ENCODE measurements at places on chromosomes 11 and 22.

GRCh38 chr22:29630987-29631386 is 27.6 kb downstream of the NF2 start:
- DNase-seq = no peak

DNA sequence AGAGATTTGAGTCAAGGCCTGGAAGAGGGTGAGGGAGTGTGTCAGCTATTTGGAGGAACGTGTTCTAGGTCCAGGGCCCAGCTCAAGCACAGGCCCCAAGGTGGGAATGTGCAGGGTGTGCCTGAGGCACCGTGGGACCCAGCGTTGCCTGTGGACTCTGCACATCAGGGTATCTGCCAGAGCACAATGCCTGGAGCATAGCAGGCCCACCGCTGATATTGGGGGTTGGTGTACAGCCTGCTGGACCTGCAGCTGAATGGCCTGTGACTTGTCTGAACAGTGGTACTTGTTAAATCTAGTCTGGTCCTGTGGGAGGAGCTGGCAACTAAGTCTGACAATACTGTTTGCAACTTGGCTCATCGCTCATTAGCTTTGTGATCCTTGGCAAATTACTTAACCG is 131.7 kb downstream of the GRIK4 start:
- no peak for DNase-seq

DNA sequence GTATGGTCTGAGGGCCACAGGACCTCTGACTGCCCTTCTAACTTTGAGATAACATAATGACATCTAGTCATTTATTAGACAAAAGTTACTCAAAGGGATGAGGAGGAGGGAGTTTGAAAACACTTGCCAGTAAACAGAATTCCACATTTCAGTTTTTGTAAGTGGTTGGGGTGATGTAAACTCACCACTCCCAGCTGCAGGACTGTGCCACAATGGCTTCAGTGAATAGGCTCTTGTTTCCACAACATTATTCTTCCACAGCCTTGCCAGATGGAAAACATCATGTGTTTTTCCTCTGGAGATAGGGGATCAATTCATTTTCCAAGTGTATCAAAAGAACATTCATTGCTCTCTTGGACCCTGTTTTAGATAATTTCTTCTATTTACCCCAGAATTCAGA is 147.2 kb upstream of the BDNF start:
- DNase-seq = no peak

GRCh38 chr11:76238551-76238950 is 32.2 kb upstream of the WNT11 start:
- no peak for DNase-seq

DNA sequence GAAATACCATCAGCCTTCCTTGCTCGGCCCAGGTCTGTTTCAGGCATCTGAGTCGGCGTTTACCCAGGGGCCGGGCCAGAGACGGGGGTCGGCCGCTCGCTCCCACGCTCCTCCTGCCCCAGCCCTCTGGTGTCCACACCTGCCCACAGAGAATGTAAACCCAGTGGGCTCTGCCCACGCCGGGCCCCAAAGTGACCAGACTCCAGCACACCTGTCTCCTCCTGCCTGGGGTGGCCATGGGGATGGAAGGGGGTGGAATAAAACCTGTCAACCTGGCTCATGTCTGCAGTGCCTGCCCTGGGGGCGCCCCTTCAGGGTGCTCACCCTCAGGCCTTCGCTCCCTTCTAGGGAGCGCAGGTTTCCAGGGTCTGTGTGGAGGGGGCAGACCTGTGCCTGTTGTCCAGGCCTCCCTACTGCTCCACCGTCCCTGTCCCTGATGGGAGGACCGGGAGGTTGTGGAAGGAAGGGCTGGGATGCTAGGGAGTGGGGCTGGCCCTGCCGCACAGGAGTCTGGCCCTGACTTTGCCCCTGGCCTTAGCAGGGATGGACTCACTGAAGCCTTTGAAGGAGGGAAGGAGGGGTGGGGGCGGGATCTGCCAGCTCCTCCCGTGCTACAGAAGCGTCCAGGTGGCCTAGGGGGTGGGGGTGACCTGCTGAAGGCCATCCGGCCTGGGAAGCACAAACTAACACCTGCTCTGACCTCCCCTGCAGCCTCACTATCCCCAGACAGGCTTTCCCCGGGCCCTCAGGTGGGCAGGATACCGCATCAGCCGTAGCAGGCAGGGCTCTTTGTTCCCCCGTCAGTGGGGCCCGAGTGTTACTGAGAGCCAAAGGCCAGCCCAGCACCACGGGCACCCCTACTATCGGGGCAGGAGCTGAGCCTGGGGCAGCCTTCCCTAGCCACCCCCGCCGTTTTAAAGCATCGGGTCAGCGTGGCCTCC is 14.7 kb upstream of the ARHGAP8 start:
- no peak for DNase-seq

GRCh38 chr11:86186386-86186785 is 58.2 kb upstream of the EED start:
- no peak for DNase-seq

- no peak for DNase-seq
Observed at GRCh38 chr11:130477586-130478203, 29.2 kb downstream of the ADAMTS15 start.

- DNase-seq = no peak
Observed at GRCh38 chr11:30364139-30364836, 41.4 kb downstream of the ARL14EP start.

GRCh38 chr11:134398079-134398444 is 14.0 kb downstream of the B3GAT1 start:
- no peak for DNase-seq

DNA sequence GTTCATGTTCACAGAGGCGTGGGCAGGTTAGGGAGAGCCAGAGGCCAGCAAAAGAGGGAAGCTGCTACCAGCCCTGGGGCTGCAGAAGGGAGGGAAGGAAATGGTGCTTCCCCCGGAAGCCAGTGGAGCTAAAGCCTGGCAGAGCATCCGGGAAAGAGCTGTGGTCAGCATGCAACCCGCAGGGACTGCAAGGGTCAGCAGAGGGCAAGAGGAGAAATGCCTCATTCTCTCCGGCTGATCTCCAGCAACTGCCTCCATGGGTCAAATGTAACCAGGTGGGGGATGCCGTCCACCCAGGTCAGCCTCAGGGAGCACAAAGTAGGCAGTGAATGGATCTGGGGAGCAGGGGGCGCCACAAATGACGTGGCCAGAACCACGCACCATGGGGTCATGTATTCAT is 36.9 kb upstream of the PRR5 start:
- DNase-seq = no peak

DNA sequence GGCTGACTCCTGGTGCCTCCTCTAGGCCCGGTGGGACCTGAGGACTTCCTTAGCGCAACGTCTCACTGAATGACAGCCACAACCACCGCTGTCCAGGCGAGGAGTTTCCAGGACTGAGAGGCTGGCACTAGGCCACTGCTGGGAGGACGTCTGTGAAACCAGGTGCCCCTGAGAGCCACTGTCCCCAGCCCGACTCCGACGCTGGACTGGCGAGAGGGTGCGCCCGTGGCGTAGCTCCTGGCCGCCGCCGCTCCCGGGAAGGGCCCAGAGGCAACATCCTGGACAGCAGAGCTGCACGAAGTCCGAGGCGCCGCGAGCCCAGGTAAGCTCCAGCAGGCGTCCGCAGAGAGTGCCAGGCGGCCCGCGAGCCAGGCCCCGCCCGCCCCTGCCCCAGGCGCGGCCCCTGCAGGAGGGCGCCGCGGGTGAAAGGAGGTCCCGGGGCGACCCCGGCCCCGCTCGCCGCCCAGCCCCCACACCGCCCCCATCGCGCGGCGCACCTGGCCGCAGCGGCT is 525 bp downstream of the DGCR2 start:
- DNase-seq = no peak

DNA sequence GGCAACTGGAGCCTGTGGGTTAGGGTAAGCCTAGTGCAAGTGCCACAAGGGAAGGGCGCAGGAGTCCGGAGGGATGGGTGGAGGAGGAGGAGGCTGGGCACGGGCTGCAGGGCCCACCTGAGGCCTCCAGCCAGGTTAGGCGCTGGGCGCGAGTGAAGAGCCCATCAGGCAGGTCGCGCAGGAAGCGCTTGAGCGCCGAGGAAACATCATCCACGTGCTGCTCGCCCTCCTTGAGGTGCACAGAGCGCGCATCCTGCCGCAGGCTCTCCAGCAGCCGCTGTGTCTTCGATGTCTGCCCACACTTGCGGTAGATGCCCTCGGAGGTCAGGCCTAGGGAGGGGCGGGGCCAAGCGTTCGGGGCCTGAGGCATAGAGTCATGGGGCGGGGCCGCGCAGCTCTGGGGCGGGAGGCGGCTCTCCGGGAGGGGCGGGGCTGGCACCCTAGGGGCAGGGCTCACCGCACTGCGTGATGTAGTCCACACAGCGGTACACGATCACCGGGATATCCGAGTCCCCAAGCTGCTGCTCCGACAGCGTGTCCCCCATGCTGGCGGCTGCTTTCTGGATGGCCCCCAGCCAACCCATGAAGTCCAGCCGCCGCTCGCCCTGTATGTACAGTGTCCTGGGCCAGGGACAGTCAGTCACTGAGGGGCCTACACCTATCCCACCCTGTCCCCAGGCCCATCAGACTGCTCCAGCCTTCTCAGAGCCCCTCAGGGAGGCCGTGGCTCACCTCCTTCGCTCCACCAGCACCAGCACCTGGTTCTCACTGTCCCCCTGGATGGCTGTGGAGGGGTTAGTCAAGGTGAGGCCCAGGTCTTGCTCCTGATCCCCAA is 22.9 kb upstream of the PDE2A start:
- no peak for DNase-seq

- no peak for DNase-seq
Observed at GRCh38 chr11:17861036-17861755, 126.6 kb downstream of the KCNC1 start.

DNA sequence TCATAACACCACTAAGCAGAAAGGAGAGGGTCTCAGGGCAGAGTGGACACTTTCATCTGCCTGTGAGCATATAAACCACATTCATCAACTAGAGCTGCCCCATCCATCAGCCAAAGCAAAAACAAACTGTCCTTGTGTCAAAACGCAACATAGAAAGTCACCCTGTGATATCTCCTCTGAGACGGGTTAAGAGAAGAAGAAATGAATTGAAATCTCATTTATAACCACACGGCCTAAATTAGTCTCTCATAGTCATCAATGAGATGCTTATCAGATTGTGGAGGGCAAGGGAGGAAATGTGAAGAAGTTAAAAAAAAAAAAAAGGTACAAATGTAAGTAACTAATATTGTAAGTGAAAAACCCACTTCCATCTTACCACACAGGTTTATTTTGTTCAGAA is 75.7 kb downstream of the SIK3 start:
- no peak for DNase-seq

DNA sequence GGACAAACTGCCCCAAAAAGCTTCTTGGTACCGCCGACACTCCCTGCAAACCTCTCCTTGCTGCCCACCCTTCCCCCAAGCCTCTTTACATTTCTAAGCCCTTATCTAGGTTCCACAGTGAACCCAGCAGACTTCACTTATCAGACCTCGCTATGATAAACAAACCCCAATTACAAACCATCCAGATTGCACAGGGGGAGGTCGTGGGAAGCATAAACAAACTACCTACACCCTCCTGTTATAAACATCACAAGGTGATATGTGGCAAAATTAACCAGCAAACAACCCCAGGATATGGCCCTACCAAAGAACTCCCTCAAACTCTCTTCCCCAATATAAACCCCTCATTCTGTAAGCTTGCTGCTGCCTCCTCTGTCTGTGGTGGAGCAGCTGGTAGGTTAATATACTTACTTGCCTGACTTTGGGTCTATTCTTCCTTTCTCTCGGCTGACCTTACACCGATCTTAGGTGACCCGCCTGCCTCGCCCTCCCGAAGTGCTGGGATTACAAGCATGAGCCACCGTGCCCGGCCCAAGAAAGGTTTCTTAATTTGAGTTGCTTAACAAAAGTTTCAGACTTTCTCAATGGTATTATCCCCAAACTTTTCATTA is 66.0 kb upstream of the TENM4 start:
- no peak for DNase-seq

- peak; percentile 72 for DNase-seq
Observed at GRCh38 chr22:19843107-19843856, 11.4 kb downstream of the GNB1L start.

DNA sequence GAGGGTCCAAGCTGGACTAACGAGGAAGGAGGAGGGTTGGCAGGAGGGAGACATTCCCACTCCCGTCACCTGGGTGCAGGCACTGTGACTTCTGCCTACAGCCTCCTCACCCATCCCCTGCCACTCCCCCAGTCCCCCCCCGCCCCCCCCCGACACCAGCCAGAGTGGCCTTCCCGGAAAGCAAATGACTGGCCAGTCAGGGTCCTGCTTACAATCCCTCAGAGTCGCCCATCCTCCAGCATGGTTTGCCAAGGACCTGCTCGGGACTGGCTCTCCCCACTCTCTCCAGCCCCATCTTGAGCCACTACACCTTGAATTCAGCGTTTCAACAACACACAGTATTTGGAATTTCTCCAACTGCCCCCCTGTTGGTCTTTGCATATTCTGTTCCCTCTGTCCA is 59.6 kb downstream of the THAP12 start:
- DNase-seq = no peak

DNA sequence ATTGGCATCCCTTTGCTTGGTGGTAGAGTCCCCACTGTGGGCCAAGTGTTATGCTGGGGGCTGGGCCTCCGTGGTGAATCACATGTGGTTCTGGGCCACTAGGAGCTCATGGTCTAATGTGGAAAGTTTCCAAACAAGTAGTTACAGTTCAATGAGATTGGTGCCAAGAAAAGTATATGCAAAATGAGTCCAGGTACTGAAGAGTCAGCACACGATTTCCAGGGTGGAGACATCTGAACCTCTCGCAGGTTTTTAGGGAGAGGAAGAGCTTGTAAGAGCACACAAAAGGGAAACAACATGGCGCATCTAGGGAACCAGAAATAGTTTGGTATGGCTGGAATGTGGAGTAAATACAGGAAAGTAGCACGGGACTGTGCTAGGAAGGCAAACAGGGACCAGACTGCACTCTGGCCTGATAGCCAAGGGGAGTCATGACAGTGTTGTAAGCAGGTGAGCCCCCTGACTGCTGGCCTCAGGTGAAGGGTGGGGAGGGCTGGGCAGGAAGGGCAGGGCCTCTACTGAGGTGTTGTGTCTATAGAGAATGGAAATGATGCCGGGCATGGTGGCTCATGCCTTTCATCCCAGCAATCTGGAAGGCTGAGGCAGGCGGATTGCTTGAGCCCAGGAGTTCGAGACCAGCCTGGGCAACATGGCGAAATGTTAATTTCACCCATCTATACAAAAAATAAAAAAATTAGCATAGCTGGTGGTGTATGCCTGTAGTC is 12.6 kb downstream of the POLR2F start:
- DNase-seq = no peak

DNA sequence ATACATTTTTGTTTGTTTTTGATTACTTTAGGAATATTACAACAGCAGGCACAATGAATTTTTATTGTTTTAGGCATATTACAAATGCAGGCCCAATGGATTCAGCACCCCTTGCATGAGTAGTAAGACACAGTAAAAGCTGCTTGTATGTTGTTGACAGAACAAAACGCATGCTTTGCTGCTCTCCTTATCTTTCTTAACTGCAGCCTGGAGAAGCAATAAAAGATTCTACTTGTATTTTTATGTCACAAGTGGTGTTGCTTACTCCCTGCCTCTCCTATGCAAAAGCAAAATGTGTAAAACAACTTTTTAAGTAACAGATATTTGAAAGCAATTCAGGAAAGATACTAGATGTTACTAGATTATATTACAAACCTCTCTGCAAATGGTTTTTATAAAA is 73.9 kb downstream of the TRPC6 start:
- DNase-seq = no peak

GRCh38 chr22:50268655-50269113 is 1.5 kb downstream of the MAPK11 start:
- no peak for DNase-seq

All from SK-N-DZ (cell line).